ENCODE measurements at places on chromosomes 16 and 17. TPM values are rescaled to one million over a fixed set of nuclear protein-coding genes. Genes with fewer than 3 reads are reported as not detected.

GRCh38 chr16:87369796-87370719, 13.5 kb downstream of the FBXO31 start:
- peaks cover 8% of the 10 kb centered on the region for H3K36me3 ChIP-seq
- H3K27ac ChIP-seq, result no peak overlapping the region
- H3K27me3 ChIP-seq, result no peaks in the 10 kb centered on the region

- H3K36me3 ChIP-seq, result no peaks in the 10 kb centered on the region
- DNase-seq, result peak; percentile 9
- peaks cover 15% of the 10 kb centered on the region for H3K4me1 ChIP-seq
- no peaks in the 10 kb centered on the region for H3K27me3 ChIP-seq
Measured at GRCh38 chr17:10130263-10130662, 68.1 kb downstream of the GAS7 start.

DNA sequence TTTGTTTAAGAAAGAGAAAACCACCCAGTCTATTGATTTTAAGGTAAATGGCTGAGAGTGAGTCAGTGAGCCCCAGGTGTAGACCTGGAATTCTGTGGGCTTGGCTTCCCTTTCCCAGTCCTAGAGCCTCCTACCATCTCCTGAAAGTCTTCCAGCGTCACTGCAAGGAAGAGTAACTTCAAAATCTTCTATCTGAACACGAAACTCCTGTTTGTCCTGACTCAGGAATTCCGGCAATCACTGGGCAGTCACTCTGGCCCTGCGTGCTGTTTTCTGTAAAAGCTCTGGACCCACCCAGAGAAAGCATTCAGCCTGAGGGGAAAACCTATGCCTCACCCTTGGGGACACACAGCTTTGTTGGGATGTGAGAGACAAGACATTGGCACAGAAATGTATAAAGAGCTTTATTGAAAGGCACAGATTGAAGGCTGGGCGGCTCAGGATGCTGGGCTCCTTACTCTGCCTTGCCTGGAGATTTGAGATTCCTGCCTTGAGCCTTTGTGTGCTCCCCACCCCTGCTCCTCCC, 15.9 kb downstream of the MINK1 start:
- no peaks in the 10 kb centered on the region for H3K4me1 ChIP-seq
- H3K36me3 ChIP-seq, result no peaks in the 10 kb centered on the region
- H3K27ac ChIP-seq, result no peak overlapping the region
- no peaks in the 10 kb centered on the region for H3K27me3 ChIP-seq

- H3K4me1 ChIP-seq, result no peaks in the 10 kb centered on the region
- H3K4me3 ChIP-seq, result no peak overlapping the region
- no peak overlapping the region for H3K27ac ChIP-seq
- H3K27me3 ChIP-seq, result no peaks in the 10 kb centered on the region
- no peaks in the 10 kb centered on the region for H3K36me3 ChIP-seq
- peak; percentile 44 for DNase-seq
Measured at GRCh38 chr17:31404028-31404949, 12.8 kb downstream of the RAB11FIP4 start.

Gene CNTNAP4
- 0.54 TPM for total RNA-seq

DNA sequence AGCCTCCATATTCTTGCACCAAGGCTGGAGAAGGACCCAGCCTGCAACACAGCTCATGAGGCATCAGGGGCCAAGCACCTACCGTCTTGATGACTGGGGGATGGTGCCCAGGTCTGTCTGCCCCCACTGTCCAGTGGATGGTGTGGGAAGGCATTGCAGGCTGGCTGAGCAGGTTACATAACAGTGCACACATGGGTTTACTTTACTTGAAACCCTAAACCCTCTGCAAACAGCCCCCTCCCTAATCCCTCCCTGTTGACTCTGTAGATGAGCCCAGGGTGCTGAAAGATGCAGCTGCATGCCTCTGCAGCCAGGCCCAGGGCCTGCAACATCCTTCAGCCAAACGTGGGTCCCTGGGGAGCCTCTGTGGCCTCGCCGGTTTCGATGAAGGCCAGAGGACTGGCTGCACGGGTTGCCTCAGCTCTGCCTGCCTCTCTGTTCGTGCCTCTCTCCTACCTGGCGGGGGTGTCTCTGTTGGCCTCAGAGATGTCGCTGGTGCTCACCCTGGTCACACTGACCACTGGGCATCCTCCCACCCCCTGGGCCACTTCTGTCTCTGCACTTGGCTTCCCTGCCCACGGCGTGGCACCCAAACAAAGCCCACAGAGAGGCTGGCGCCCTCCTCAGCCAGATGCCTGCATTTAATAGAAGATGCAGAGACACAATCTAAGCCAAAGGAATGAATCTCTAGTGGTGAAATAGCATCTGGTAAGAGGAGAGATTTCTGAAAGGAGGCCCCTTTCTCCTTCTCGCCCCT, 95.1 kb downstream of the METRNL start:
- peaks cover 4% of the 10 kb centered on the region for H3K4me1 ChIP-seq
- H3K27ac ChIP-seq, result no peak overlapping the region
- H3K36me3 ChIP-seq, result no peaks in the 10 kb centered on the region
- H3K4me3 ChIP-seq, result no peak overlapping the region

GRCh38 chr17:40482722-40483121, 18.7 kb downstream of the TNS4 start:
- H3K27me3 ChIP-seq, result no peaks in the 10 kb centered on the region
- no peaks in the 10 kb centered on the region for H3K36me3 ChIP-seq
- no peak overlapping the region for H3K27ac ChIP-seq
- H3K4me1 ChIP-seq, result peaks cover 14% of the 10 kb centered on the region
- DNase-seq, result no peak

DNA sequence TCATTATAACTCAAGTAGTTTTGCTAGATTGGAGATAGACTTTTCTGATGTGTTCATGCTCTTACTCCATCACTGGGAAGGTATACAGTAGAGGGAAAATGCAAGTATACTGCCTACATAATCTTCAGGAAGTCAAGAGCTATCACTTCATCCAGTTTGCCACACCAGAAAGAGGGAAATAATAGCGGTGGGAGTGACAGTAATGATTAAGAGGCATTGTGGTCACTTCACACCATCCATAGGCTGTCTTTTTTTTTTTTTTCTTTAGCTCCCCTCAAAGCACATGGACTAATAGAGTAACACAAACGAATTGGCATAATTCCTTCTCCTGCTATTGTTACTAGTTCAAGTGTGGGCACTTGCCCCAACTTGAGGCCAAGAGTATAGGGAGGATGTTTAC, 28.4 kb upstream of the HLF start:
- no peaks in the 10 kb centered on the region for H3K4me1 ChIP-seq
- no peak for DNase-seq

- peaks cover 12% of the 10 kb centered on the region for H3K4me1 ChIP-seq
- H3K27ac ChIP-seq, result peak overlapping the region; percentile 76
- H3K27me3 ChIP-seq, result peaks cover 5% of the 10 kb centered on the region
- DNase-seq, result peak; percentile 75
- no peaks in the 10 kb centered on the region for H3K36me3 ChIP-seq
Measured at GRCh38 chr17:40322358-40323315, 13.7 kb downstream of the RARA start.

Gene CD79B
- total RNA-seq, result 0.35 TPM

Gene CDH5
- 0.18 TPM for total RNA-seq

- no peaks in the 10 kb centered on the region for H3K36me3 ChIP-seq
- H3K27me3 ChIP-seq, result peaks cover 5% of the 10 kb centered on the region
- H3K4me1 ChIP-seq, result no peaks in the 10 kb centered on the region
- H3K4me3 ChIP-seq, result no peak overlapping the region
- no peak for DNase-seq
Measured at GRCh38 chr17:72004011-72004427, 116.8 kb upstream of the SOX9 start.

DNA sequence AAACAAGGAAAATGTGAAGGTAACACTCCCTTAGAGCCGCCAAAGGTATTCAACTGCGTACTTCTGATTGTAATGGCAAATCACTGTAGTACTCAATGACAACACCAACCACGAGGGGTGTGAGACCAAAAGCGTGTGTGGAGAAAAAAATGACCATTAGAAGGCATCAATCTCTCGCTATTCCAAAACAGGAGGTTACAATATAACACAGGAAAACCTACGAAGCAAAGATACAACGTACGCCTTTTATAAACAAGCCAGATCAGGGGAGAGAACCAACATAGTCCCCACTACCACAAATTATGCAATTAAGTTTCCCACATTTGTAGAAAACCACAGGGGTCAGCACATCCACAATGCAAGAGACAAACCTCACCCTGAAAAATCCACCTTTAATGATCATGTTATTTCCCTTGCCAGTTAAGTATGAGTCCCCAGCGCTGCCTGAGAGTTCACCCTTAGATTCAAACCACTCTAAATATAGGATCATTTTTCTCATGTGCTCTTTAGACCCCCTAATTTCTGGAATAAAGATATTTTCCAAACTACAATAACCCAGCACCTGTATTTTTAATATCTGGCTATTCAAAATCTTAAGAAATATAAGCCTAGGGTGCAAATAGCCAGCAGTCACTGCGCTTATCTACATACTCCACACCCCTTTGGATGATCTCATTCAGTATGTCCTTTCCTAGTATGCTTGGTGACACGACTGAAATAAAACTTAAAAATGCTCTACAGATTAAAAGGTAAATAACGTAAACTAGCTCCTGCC, 12.4 kb downstream of the TEX14 start:
- H3K27ac ChIP-seq, result no peak overlapping the region
- H3K36me3 ChIP-seq, result no peaks in the 10 kb centered on the region
- no peaks in the 10 kb centered on the region for H3K27me3 ChIP-seq
- H3K4me3 ChIP-seq, result no peak overlapping the region
- H3K4me1 ChIP-seq, result no peaks in the 10 kb centered on the region
- peak; percentile 71 for DNase-seq

- no peaks in the 10 kb centered on the region for H3K27me3 ChIP-seq
- H3K4me3 ChIP-seq, result peak overlapping the region; percentile 65
- H3K27ac ChIP-seq, result no peak overlapping the region
- DNase-seq, result peak; percentile 73
Measured at GRCh38 chr16:90046971-90047713, 27.9 kb upstream of the DBNDD1 start.

Gene PERCC1
- total RNA-seq, result not detected

Gene SLC6A2
- total RNA-seq, result not detected

GRCh38 chr16:67149276-67150046, 1.3 kb downstream of the B3GNT9 start:
- H3K27ac ChIP-seq, result no peak overlapping the region
- peaks cover 32% of the 10 kb centered on the region for H3K36me3 ChIP-seq
- no peaks in the 10 kb centered on the region for H3K4me1 ChIP-seq

Gene MYO1D
- 34.1 TPM for total RNA-seq

Gene MT1G
- not detected for total RNA-seq

DNA sequence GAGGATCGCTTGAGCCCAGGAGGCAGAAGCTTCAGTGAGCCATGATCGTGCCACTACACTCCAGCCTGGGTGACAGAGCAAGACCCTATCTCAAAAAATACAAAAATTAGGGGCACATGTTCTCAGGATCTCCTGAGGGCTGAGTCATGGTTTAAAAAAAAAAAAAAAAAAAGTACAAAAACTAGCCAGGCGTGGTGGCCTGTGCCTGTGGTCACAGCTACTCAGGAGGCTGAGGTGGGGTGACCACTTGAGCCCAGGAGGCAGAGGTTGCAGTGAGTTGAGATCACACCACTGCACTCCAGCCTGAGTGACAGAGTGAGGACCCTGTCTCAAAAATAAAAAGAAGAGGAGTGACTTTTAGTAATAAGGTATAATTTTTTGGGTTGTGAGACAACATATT, 16.9 kb downstream of the BLMH start:
- no peaks in the 10 kb centered on the region for H3K4me1 ChIP-seq
- H3K27ac ChIP-seq, result no peak overlapping the region
- H3K36me3 ChIP-seq, result peaks cover 80% of the 10 kb centered on the region
- DNase-seq, result no peak
- no peak overlapping the region for H3K4me3 ChIP-seq
- no peaks in the 10 kb centered on the region for H3K27me3 ChIP-seq

GRCh38 chr17:2090804-2091534, 36.1 kb downstream of the HIC1 start:
- DNase-seq, result peak; percentile 87
- peaks cover 42% of the 10 kb centered on the region for H3K36me3 ChIP-seq
- H3K4me1 ChIP-seq, result peaks cover 8% of the 10 kb centered on the region
- H3K27ac ChIP-seq, result no peak overlapping the region
- no peak overlapping the region for H3K4me3 ChIP-seq

DNA sequence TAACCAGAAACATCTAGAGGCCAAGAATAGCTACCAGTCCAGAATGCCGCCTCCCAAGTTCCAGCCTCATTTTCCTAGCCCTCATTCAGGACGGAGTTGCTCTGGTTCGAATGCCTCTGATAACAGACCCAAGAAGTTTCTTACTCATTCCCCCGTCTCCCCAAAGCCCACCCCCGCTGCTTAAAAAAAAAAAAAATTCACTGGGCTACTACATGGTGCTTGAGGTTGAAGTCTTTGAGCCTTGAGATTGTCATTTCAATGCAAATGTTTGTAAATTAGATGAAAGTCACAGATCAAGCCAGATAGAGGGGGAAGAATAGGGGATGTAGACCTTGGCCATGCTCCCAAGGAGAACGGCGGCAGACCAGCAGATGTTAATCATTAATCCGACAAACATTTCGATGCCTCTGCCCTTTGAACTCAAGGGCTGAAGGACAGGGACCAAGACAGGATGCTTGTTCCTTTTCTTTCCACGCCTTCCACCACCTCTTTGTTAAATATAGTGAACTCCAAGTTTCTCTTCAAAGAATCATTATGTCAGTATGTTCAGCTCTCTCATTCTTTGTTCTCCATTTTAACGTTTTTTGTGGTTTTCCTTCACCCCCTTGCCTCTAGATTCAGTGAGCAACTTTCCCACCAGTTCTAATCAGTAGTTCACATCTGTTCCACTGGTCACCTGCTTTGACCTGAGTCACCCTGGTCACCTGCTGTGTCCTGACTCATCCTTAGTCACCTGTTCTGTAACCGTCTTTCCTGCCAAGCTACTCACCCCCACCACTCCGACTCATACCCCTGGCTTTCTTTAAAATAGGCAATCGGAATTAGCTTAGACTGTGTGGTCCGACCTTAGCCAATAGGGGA, 190.3 kb downstream of the CPPED1 start:
- DNase-seq, result peak; percentile 84
- no peak overlapping the region for H3K4me3 ChIP-seq
- H3K36me3 ChIP-seq, result no peaks in the 10 kb centered on the region
- H3K27me3 ChIP-seq, result no peaks in the 10 kb centered on the region

DNA sequence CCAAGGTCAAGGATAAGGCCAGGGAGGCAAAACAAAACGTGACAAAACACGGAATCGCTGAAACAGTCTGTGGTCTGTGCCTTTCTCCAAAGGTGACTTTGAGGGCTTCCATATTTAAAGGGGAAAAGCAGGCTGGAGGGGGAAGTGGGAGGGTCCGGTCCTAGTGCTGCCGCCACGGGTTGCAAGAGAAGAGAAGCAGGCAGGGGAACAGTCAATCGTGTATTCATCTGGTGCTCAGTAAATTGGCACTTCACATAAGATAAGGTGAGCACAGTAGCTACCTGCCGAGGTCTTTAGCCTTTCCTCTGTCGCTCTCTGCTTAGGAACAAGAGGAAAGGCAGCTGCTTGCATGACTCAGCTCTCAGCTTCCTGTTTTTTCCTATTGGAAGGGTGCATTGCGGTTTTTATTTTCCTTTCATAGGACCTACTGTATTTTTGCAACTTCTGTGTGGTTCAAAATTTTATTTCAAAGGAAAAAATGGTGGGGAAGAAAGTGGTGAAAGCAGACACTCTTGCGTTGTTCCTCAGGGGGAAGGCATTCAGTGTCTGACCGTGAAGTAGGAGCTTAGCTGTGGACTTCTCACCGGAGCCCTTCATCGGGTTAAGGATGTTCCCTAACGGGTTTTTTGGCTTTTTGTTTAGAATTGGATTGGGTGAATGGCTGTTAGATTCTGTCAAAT, 7.1 kb upstream of the LGALS3BP start:
- no peaks in the 10 kb centered on the region for H3K27me3 ChIP-seq
- peaks cover 19% of the 10 kb centered on the region for H3K36me3 ChIP-seq
- peak; percentile 88 for DNase-seq
- H3K27ac ChIP-seq, result no peak overlapping the region
- peak overlapping the region; percentile 52 for H3K4me3 ChIP-seq

Measured in endodermal cell (in vitro differentiated cells).